Activated CD4-positive, alpha-beta T cell treated with anti-CD3 and anti-CD28 coated beads for 36 hours (primary cell): ENCODE measurements at places on chromosomes 13 and 19. TPM values are rescaled to one million over a fixed set of nuclear protein-coding genes. Genes with fewer than 3 reads are reported as not detected.
A peak's percentile ranks its signal among the peaks of the same experiment; 100 is the strongest.

MBD3L3 gene
- not detected for total RNA-seq

TPTE2 gene
- total RNA-seq = 0.11 TPM

DNA sequence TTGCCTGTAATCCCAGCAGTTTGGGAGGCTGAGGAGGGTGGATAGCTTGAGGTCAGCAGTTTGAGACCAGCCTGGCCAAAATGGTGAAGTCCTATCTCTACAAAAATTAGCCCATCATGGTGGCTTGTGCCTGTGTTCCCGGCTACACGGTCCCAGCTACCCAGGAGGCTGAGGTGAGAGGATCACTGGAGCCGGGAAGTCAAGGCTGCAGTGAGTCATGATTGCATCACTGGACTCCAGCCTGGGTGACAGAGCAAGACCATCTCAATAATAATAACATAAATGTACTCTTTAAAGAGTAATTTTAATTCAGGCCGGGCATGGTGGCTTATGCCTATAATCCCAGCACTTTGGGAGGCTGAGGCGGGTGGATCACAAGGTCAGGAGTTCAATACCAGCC lies 38.7 kb downstream of the SKA3 start:
- H3K27me3 ChIP-seq = peaks cover 8% of the 10 kb centered on the region
- peaks cover 17% of the 10 kb centered on the region for H3K4me1 ChIP-seq
- H3K36me3 ChIP-seq = peaks cover 19% of the 10 kb centered on the region
- no peak overlapping the region for H3K4me3 ChIP-seq
- H3K27ac ChIP-seq = no peak overlapping the region
- DNase-seq = no peak

NHLRC3 gene
- 9.0 TPM for total RNA-seq

DNA sequence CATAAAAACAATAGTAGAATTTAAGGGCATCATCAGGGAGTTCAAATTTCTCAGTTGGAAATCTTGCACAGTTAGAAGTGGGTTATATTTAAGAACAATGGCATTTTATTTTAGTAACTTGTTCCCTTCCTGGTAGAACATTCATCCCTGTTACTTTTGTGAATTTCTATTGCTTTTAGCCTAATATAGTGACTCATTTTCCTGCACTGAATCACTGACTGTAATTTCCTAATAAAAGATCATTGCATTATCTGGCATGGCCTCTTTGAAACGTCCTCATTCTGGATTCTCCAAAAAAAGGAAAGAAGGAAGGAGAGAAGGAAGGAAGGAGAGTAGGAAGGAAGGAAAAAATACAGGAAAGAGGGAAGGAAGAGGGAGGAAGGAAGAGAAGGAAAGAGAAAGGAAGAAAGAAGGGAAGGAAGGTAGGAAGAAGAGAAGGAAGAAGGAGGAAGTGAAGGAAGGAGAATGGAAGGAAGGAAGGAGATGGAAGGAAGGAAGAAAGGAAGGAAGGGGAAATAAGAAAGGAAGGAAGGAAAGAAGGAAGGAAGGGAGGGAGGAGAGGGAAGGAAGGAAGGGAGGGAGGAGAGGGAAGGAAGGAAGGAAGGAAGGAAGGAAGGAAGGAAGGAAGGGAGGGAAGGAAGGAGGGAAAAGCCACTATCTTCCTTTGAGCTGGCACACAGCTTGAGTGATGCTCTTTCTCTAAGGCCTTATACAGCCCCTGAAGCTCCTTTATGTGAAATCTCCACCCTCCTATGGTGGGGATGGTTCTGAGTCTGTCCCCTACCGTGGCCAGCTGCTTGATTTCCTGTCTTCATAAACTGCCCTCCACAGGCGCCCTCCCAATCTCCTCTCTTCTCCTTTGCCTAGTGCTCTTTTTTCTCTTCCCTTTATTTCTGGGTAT lies 29.8 kb upstream of the TM9SF2 start:
- H3K36me3 ChIP-seq = no peaks in the 10 kb centered on the region
- no peaks in the 10 kb centered on the region for H3K4me1 ChIP-seq
- DNase-seq = no peak
- peaks cover 3% of the 10 kb centered on the region for H3K27me3 ChIP-seq
- H3K4me3 ChIP-seq = no peak overlapping the region

GRCh38 chr19:6101291-6101825 lies 8.9 kb downstream of the RFX2 start:
- H3K27ac ChIP-seq = no peak overlapping the region
- H3K4me3 ChIP-seq = no peak overlapping the region
- H3K27me3 ChIP-seq = no peaks in the 10 kb centered on the region
- H3K4me1 ChIP-seq = peaks cover 7% of the 10 kb centered on the region
- H3K36me3 ChIP-seq = peaks cover 4% of the 10 kb centered on the region

DNA sequence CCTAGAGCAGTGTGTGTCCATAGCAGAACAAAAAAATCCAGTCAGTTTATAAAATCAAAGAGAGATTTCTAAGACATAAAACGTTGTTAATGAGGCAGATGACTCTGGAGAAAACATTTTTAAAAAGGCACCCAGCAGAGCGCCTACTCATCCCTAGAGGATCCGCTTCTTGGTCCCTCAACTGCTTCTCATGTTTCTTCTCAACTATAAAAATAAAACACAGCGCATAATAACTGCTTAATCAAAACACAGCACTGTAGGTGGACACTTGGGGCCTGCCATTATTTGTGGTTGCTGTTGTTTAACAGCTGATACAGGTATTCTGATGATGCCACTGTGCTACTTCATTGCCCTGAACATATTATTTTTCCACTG lies 347.9 kb downstream of the FGF9 start:
- DNase-seq = peak; percentile 10
- H3K36me3 ChIP-seq = no peaks in the 10 kb centered on the region
- H3K27ac ChIP-seq = no peak overlapping the region
- H3K4me1 ChIP-seq = peaks cover 5% of the 10 kb centered on the region
- peaks cover 3% of the 10 kb centered on the region for H3K27me3 ChIP-seq

DNA sequence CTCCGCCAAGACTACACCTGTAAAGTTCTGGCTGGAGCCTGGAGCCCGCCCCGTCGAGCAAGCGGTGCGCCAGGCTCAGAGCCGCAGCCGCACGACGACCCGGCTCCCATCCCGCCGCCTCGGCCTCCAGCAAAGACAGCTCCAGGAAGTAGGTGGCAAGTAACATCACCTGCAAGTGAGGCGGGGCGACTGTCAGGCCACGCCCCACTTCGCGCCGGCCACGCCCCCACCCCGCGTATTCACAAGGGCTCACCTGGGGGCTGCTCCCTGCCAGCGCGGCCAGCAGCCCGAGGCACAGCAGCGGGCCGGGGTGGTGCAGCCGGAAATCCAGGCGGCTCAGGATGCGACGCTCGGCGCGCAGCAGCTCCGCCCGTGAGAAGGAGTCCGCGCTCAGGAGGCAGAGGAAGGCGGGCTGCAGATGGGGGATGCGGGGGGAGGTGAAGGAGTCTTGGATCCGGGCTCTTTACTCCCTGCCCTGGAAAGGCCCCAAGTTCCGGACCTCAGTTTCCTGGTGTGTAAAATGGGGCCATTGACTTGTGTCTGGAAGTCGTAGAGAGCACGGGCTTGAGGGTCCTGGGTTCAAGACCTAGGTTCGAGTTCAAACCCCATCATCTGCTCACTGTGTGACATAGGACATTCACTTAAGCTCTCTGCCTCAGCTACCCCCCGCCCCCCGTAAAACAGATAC lies 3.2 kb downstream of the CCNP start:
- no peak overlapping the region for H3K27ac ChIP-seq
- peaks cover 66% of the 10 kb centered on the region for H3K27me3 ChIP-seq
- DNase-seq = peak; percentile 60
- H3K36me3 ChIP-seq = no peaks in the 10 kb centered on the region

SIGLEC12 gene
- total RNA-seq = 1.2 TPM

DNA sequence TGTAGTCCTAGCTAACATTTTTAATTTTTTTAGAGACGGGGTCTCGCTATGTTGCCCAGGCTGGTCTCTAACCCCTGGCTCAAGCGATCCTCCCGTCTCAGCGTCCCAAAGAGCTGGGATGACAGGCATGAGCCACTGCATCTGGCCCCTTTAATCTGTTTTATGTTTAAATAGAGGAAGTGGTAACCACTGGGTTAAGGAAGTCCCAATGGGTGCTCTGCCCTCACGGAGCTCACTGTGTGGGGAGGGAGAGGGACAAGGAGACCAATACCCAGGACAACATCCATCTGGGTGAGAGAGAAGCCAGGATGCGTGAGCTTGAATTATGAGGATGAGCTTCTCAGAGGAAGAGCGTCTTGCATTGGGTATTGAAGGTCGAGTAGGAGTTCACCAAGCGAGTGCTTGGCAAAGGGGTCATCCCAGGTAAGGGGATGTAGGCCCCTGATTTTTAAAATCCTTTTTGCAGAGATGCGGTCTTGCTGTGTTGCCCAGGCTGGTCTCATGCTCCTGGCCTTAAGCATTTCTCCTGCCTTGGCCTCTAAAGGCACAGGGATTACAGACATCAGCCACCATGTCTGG lies 13.8 kb downstream of the YJU2 start:
- H3K27ac ChIP-seq = no peak overlapping the region
- H3K36me3 ChIP-seq = peaks cover 47% of the 10 kb centered on the region
- no peaks in the 10 kb centered on the region for H3K27me3 ChIP-seq
